ENCODE measurements at places on chromosomes 6 and 20.

- no peak for DNase-seq
Measured at GRCh38 chr6:63635215-63635587, 401 bp upstream of the PHF3 start.

- DNase-seq = no peak
Measured at GRCh38 chr20:25668446-25668845, 28.2 kb downstream of the ZNF337 start.

DNA sequence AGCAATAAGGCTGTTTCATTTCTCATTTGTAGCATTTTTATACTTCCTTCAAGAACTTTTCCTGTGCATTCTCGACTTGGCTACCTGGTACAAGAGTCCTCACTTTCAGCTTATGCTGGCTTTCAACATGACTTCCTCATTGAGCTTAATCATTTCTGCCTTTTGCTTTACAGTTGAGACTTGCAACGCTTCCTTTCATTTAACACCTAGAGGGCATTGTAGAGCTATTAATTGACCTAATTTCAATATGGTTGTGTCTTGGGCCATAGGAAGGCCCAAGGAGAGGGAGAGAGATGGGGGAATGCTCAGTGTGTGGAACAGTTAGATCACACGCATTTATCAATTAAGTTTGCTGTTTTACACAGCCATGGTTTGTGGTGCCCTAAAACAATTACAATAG, 37.2 kb downstream of the SLC22A2 start:
- no peak for DNase-seq

- no peak for DNase-seq
Measured at GRCh38 chr20:57985278-57985677, 243.2 kb downstream of the ANKRD60 start.

- DNase-seq = no peak
Measured at GRCh38 chr6:167094820-167095637, 27.9 kb upstream of the CCR6 start.

DNA sequence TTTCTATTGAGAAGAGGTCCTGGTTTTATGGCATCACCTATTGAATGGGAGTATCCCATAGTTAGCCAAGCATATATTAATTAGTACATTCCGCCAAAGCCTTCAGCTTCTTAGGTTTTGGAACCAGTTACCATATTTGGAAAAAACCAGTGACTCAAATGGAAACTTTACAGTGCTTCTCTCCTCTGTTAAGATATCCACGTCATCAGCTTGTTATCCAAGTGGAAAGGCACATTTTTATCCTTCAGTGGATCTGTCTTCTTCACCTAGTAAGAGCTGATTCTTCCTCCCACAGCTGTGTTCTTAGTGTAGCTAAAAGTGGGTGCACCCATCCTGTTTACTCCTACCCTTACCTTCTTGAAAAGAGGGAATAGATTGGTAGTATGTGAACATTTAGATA, 34.5 kb downstream of the TPD52L1 start:
- DNase-seq = no peak

GRCh38 chr20:53870426-53871315, 199.7 kb downstream of the BCAS1 start:
- DNase-seq = no peak

- no peak for DNase-seq
Measured at GRCh38 chr6:44373051-44373450, 14.5 kb upstream of the CDC5L start.

DNA sequence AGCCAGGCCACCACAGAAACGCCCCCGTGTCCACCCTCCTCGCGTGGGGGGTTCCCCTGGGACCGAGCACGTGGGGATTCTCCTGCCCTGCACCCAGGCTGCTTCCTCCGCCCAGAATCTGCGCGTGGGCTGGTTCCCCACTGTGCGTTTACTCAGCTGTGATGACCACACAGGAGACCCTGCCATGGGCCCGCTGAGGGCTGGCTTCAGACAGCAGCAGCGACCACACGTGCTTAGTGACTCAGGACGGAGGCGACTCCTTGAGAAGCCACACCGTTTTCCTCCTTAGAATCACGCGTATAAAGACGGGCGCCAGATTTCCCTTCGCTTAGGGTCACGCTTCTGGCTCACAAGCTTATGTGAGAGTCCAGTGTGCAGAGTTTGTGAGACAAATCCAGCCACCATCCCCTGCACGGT, 63.9 kb upstream of the PDE10A start:
- DNase-seq = no peak

DNA sequence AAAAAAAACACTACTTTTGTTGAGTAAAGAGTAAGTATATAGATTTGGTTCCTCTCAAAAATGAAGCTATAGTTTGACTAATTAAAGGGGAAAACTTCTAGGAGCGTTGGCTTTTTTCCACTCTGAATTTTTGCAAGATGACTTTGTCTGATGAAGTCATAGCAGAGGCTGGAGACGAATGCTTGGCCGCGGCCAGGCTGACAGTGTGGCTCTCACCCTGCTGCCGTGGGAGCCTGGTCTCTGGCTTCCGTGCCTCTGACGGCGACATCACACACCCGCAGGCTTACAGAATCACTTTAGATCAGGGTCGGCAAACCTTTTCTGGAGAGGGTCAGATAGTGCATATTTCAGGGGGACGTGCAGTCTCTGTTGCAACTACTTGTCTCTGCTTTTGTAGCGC, 145.0 kb downstream of the PHACTR3 start:
- no peak for DNase-seq

DNA sequence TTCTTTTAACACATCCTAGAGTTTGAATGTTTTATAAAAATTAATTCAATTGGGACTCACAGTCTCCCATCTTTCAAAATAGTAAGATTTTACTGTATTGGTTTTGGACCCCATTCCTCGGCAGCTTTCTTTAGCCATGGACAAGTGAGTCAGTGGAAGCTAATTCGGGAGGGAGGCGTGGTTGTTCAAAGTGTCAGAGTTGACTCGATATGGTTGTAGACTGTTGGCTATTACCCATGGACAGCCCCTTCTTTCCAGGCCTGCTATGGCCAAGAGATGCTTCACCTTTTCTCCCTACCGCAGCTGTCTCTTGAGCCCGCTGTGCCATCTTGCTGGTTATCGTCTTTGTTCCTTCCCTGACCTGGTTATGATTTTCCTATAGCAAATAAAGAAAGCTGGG, 243.0 kb downstream of the CD83 start:
- DNase-seq = no peak

DNA sequence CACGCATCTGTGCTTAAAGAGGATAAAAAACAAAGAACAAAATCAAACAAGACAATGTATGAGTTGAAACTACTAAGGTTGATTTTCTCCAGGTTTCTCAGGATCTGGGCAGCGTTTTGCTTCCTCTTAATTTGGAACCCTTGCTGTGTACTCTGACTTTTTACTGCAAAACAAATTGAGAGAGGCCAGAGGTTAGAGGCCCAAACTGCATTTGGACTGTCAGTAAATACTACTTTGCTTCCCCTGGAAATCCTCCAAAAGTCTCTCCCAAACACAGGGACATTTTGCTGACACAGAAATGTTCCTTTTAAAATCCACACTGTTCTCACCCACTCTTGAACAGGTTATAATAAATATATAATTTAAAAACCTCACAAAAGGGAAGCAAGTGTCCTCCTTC, 1.1 kb downstream of the ARG1 start:
- no peak for DNase-seq

- DNase-seq = no peak
Measured at GRCh38 chr6:26401987-26402658, at the start of gene BTN3A1. Gene BTN3A1 (plus strand): TSS chr6:26402275. CDS start chr6:26405564, 3,289 bp downstream.

DNA sequence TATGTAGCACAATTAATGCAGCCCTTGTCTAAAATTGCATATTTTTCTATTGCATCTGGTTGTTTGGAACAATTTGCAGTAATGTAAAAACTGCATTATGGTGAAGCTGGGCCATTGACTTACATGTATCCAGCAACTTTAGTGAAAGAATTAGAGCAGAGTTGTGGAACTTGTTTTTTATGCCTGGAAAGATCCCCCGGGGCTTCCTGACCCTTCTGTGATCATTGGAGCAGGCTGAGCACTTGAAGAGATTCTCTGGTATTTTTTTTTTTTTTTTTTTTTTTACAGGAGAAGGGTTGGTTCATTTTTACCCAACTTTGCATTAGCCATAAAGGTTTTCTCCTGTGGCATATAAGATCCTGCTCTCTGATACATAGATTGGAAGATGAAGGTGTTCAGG, 45.0 kb downstream of the LIN28B start:
- DNase-seq = no peak

DNA sequence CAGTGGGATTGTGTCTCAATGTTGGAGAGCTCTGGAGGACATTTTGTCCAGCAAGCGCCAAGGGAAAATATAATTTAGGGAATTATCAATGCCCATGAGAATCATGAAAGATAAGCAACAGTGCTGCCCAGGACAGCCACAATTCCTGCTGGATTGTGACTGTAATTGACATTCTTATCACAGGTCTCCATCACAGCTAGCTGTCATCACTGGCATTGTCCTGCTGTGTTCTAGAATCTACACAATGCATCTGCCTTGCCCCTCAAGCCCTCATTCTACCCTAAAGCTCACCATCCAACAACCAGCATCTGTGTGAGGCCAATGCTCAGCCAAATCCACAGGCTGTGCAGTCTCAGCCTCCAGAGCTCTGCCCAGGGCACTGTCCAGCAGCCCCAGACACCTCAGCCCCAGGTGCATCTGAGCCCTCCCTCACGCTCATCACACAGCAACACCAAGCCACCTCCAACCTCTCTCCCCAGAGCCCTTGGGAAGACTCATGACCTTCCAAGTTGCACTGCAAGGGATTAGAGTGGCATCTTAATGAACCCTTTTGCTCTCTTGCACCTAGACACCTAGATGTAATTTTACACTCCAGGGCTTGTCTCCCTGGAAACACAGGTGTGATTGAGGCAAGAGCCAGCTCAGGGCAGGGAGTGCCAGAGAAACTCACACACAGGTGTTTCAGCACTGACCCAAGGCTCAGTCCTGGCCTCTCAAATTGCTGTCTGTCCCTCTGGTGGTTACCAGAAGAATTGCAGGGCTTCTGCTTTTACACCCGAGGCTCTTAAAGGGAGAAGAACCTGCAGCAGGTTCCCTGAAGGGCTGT, 85.2 kb upstream of the PHACTR3 start:
- DNase-seq = no peak

DNA sequence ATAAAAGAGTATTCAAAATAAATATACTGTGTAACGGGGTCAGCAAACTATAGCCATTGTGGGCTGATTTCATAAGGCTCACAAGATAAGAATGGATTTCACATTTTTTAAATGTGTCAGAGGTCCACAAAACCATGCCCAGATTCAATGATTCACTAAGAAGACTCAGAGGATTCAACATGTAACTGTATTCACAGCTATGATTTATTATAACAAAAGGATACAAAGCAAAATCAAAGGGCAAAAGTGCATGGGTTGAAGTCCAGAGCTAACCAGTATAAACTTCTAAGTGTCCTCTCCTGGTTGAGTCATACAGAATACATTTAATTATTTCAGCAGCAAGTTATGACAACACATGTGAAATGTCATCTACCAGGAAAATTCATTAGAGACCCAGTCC, 49.2 kb downstream of the TBC1D32 start:
- DNase-seq = no peak

DNA sequence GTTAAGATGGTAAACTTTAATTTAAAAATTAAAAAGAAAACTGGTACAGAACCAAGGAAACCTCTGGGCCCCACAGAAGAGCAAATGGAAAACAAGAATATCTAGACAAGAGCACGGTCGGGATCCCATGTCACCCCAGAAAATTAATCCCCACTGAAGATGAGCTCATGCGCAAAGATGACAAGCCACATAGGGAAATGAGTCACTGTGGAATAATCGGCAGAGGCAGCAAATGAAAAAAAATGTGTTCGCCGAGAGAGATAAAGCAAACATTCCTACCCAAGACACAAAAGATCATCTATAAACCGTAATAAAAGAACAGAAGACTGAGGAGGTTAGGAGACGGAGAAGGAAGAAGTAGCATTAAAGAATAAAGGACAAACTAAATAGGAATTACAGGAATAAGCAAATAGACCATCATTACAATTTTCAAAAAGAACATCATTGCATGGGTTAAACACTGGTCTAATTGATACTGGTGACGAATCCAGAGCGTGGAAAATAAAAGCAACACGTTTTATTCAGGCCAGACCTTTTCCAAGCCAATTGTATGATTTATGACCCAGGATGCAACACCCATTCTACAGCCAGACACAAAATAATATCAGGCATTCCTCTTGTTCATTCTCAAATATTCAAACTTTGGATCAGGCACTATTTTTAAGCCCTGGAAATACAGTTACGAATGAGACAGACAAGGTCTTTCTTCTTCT, 138.0 kb upstream of the ARID1B start:
- no peak for DNase-seq

DNA sequence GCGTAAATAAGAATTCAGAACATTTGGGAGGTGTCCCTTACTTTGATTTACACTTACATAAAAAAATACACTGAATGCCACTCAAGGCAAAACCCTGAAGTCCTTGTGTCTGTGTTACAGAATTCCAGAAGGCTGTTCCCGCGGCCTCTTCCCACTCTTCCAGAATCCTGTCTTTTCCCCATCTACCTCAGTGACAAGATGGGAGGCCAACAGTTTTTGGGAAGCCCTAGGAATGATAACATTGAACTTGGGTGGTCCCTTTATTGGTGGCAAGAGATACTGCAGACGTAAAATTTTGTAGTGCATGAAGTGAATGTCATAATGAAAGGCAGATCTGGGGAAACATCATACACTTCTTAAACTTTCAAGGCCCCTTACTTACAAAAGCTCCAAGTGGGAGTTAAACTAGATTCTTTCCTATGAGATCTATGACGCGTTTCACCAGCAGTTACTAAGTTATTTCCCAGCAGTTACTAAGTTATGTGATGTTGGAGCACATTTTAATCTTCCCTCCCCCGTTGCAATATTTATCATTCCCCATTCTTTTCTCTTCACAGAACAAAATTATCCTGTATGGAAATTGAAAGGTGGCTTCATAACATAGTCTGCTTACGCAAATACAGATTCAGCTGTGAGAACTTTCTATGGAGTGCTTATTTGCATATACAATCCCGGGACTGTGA, 79.5 kb downstream of the BCAS1 start:
- DNase-seq = no peak

DNA sequence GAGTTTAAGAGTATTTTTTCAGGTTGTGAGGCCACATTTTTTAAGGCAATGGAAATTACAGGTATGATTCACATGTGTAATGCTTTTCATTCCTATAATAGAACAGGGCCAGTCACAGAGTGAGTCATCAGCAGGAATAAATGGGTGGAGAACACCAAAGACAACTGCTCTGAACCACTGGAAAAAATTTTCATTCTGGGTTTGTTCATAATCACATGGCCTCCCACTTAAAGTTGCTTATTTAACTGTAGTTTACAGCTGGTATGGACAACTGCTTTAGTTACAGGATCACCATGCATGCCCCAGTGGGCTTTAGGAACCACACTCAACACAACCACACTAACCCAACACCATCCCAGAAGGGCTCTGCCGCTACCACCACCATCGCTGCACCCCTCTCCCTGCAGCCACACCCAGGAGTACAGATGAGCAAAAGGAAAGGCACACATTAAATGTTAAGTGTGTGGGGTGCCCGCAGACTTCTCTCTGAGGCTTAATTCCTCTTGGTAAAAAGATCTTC, 107.0 kb upstream of the DST start:
- no peak for DNase-seq

DNA sequence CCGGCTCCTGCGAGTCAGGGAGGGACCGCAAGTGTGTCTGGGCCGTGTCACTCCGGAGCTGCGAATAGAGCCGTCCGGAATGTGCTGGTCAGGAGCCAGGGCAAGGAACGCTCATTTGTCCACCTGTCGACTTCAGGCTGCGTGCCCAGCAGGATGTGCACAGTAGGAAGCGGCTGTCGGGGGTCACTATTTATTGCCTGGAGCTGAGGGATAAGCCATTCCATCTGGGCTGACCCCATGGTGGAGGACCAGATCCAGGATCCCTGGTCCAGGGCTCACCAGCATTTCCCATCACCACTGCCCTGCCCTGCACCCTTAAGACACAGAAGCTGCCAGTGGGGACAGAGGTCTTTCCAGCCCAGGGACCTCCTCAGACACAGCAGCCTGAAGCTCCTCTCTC, 14.7 kb downstream of the NTSR1 start:
- DNase-seq = no peak

Measured in activated naive CD4-positive, alpha-beta T cell (primary cell).